ENCODE measurements at places on chromosomes 1 and 21.

DNA sequence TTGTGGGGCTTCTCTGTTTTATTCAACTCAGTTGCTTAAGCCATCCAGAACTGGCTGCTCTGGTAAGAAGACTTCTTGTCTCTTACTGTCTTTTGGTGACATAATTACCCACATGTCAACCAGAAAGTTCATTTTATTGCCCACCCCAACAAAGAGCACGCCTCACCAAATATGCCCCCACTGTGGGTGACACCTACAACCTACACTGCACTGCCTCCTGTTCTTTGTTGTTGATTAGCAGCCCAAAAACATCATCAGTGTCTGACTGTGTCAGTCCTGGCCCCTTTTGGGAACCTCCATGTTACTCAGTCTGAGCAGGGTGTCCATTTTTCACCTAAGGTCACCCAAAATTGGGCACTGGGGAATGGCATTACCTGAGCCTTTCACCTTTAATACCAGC, 49.3 kb downstream of the ZNF678 start:
- no peak for DNase-seq

DNA sequence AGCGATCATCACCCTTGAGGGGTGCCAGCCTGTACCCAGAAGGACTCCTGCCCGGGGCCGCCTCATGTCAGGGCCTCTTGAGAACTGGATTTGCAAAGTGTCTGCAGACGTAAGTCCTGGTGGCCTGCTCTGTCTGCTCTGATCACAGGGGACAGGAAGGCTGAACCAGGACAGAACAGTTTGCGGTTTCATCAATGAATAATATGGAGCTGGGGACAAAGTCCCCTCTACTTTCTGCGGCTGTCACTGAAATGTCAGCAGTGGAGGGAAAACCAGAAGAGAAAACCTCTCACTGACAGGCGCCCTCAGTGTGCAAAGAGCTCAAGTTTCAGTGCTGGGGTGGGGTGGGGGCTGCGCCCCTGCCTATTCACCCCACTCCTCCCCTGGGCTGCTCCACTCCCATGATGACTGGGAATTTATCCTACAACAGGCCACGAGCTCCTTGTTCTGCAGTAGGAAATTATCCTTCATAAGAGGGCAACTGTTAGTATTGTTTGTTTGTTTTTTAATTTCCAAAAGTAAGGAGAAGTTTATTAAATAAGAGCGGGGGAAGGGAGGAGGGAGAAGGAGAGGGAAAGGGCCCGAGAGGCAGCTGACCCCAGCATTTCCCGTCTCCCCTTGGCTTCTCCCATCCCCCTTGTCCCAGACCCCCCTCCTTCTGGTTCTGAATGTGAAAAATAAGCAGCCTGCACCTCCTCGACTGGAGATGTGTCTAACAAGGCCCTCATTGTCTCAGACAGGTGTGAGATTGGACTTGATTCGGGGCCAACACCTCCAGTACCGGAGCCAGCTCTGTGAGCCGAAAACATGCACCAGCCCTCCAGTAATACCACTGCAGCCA, 149.2 kb downstream of the CLIC6 start:
- DNase-seq: no peak

DNA sequence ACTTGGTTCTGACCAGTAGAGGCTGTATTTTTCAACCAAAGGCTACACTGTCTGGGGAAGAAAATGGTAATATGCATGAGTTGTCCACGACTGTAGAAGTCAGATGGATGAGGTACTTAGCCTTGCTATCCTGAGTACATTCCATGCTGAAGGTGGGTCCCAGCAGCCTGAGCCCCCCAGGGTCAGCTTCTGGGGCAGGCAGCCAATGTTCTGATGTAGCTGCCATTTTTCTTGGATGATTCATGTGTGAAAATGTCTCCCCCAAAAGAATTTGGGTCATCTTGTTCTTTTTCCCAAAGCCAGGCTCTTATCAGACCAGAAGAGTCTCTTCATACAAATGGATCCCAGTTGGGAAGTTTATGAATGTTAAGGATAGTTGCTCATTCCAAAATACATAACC, 172.2 kb upstream of the UBE2U start:
- no peak for DNase-seq

DNA sequence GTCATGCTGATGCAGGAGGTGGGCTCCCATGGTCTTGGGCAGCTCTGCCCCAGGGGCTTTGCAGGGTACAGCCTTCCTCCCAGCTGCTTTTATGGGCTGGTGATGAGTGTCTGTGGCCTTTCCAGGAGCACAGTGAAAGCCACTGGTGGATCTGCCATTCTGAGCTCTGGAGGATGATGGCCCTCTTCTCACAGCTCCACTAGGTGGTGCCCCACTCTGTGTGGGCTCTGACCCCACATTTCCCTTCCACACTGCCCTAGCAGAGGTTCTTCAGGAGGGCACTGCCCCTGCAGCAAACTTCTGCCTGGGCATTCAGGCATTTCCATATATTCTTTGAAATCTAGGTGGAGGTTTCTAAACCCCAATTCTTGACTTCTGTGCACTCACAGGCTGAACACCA, 1188.6 kb downstream of the MRPL39 start:
- no peak for DNase-seq

DNA sequence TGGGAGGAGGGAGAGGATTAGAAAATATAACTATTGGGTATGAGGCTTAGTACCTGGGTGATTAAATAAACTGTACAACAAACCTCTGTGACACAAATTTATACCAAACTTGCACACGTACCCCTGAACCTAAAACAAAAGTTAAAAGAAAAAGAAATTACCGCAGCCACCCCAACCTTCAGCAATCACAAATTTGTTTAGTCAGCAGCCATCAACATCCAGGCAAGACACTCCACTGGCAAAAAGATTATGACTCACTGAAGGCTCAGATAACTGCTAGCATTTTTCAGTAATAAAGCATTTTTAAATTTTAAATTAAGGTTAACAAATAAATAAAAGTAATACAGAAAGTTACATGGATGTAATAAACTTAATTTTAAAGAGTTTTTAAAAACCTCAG, 14.4 kb upstream of the DEPDC1 start:
- no peak for DNase-seq

DNA sequence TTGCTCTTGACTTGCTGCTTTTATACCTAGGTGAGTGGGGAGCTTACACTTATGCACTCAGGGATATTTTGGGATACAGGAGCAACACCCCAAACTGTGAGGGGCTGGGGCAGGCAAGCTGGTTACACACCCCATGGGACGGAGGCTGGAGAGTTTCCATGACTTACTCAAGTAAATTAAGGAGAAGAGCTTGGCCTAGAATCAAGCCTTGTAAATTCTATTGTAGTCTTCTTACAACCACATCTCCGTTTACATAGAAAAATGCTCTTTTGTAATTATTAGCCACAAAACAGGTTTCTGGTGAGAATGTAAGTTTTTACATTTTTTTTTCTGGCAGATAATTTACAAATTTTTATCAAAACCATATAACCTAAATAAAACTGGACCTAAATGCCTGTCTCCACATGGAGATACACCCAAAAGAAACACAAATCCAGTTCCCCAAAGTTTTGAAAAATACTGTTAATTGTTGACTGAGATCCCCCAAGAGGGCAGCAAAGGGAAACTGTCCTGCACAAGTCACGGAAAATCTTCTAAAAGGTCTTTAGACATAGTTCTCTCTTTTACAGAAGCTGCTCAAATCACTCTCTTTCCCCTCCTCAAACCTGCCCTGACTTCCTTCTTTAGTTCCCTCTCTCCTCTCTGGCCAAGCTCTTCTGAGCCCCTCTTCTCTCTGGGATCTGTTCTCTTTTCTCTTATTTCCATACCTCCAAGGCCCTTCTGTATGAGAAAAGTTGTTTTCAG, 134.0 kb downstream of the HIVEP3 start:
- DNase-seq: no peak

Measured in stimulated activated CD4-positive, alpha-beta T cell treated with anti-CD3 and anti-CD28 coated beads, TNF-alpha, amount 100 ng/mL, for 24 hours (primary cell).